ENCODE measurements at places on chromosomes 11 and 22.

DNA sequence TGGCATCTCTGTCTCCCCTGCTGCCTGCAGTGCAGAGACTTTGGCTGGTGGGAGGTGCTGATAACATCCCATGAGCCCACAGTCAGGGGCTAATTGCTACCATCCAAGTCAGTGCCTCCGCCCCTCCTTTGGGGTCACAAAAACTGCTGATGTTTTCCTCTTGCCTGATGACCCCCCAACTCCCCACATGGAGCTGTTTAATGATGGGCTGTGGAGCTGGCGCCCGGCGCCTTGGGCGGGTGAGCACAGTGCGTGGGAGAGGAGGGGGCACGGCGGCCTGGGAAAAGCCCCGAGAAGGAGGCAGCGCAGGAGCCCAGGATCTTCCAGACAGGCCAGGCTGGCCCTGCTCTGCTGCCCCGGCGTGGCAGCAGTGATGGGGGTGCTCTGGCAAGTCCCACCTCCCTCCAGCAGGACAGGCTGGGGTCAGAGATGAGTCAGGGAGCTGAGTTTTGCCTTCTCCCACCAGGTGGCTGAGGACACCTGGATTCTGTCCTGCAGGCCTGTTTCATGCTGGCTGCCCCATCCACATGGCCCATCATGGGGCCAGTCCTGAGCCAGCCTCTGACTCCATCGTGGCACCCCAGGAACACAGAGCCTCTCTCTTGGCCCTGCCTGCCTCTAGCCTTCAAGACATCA lies 43.8 kb downstream of the NECTIN1 start:
- no peak for DNase-seq

DNA sequence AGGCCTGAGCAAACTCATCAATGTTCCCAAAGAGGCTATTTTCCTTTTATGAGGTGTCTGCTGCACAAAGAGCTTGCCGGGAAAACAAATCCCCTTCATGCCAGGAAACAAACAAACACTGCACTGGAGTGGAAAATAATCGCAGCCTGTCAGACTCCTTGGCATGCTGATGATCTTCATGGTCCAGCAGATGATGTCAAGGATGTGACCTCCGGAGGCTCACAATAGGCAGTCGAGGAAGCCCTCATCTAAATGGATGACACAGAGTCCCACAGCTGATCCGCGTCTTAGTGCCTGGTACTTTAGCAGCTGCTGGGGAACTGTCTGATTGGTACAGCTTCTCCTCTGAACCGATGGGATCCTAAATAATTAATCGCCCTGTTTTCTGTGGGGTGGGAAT lies 187.6 kb downstream of the TENM4 start:
- no peak for DNase-seq

DNA sequence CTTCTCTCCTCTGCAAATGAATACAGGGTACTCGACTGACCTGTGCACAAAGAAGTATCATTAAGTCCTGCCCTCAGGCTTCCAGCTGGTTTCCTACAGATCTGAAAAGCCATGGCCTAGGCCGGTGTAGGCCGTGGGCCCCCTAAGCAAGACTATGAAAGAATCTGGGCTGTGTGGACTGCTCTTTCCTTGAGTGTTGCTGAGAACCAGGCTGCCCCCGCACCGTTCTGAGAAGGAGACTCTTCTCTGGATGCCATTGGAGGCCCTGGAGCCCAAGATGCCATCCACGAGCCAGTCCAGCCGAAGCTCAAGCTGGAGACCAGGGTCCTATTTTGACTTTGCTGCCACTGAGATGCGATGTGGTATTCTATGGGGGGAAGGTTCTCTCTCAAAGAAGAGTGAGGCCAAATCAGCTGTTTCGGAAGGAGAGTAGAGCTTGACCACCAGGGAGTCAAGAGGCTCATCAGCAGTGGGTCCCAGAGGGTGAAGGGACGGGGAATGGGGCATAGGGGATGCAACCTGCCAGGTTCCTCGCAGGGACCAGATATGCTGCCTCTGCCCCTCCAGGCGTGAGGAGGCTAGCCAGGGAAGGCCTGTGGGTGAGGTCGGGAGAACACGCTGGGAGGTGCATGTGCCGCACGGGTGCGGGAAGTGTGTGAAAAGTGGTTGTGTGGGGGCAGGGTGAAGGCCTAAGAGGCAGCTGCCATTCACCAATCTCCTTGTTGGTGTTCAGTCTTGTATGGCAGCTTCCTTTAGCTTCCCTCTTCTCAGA lies 96.4 kb upstream of the B3GAT1 start:
- DNase-seq, result no peak

- no peak for DNase-seq
These were observed at the start of gene OVOL1 for GRCh38 chr11:65786786-65787636. TSS of gene OVOL1 (plus strand) at chr11:65787063. CDS start at chr11:65787374, 311 bp downstream.

DNA sequence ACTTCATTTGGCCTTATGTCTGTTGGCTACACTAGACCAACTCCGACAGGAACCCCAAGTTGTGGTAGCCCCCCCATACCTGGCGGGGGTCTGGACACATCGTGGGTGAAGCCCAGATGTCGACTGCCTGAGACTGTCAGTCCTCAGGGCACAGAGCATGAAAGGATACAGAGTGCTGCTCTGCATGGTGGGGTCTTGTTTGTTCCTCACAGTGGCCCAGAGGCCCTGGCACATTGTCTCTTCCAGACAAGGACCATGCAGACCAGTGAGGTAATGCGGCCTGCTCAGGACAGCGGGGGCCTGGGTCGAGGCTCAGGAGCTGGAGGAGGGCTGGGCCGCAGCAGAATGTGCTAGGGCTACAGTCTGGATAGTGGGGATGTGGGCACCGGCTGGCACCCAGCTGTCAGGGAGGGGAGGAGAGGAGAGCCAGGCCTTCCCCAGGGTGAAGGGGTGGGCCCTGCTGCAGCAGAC lies 14.6 kb downstream of the CAPN5 start:
- DNase-seq, result peak; percentile 7

DNA sequence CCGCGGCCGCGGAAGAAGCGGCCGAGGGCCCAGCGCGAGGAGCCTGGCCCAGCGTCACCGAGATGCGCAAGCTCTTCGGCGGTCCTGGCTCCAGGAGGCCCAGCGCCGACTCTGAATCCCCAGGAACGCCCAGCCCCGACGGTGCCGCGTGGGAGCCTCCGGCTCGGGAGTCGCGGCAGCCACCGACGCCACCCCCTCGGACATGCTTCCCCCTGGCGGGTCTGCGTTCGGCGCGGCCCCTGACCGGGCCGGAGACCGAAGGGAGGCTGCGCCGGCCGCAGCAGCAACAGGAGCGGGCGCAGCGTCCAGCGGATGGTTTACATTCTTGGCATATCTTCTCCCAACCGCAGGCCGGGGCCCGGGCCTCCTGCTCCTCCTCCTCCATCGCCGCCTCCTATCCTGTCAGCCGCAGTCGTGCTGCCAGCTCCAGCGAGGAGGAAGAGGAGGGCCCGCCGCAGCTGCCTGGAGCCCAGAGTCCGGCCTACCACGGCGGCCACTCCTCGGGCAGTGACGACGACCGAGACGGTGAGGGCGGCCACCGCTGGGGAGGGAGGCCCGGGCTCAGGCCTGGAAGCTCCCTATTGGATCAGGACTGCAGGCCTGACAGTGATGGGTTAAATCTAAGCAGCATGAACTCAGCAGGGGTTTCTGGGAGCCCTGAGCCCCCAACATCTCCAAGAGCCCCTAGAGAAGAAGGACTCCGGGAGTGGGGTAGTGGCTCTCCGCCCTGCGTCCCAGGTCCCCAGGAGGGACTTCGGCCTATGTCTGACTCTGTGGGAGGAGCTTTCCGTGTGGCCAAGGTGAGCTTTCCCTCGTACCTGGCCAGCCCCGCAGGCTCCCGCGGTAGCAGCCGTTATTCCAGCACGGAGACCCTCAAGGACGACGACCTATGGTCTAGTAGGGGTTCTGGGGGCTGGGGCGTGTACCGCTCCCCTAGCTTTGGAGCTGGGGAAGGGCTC lies 1.2 kb downstream of the ARHGEF17 start:
- peak; percentile 94 for DNase-seq

GRCh38 chr11:100574894-100575769 lies 112.0 kb upstream of the ARHGAP42 start:
- DNase-seq, result no peak

DNA sequence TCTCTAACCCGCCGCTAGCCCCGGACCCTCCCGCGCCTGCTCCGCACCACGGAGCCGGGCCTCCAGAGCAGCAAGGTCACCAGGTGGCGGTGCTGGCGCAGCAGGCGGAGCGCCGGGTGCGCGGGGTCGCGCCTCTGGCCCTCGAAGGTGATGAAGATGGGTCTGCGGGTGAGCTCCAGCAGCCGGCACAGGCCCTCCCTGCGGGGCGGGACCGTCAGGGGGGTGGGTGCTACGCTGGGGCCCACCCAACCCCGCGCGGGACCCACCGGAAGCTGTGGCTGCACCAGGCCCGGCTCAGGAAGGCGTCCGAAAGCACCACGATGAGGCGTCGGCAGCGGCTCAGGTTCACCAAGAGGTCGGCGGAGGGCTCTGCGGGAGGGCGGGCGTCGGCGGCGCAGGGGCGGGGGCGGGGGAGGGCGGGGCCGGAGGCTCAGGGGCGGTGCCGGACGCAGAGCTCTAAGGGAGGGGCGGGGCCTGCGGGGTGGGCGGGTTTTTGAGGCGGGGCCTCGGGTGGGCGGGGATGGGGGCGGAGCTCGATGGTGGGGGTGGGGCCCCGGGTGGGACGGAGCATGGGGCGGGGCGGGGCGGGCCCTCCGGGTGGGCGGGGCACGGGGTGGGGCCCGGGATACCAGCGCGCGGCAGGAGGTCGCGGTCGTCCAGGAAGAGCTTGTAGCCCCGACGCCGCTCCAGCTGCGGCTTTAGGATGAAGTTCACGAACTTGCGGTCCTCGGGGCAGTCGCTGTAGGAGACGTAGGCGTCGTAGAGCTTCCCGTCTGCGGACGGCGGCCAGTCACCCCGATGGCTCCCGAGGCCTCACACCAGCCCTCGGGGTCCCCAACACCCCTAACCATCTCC lies 7.8 kb downstream of the SIGIRR start:
- peak; percentile 81 for DNase-seq

DNA sequence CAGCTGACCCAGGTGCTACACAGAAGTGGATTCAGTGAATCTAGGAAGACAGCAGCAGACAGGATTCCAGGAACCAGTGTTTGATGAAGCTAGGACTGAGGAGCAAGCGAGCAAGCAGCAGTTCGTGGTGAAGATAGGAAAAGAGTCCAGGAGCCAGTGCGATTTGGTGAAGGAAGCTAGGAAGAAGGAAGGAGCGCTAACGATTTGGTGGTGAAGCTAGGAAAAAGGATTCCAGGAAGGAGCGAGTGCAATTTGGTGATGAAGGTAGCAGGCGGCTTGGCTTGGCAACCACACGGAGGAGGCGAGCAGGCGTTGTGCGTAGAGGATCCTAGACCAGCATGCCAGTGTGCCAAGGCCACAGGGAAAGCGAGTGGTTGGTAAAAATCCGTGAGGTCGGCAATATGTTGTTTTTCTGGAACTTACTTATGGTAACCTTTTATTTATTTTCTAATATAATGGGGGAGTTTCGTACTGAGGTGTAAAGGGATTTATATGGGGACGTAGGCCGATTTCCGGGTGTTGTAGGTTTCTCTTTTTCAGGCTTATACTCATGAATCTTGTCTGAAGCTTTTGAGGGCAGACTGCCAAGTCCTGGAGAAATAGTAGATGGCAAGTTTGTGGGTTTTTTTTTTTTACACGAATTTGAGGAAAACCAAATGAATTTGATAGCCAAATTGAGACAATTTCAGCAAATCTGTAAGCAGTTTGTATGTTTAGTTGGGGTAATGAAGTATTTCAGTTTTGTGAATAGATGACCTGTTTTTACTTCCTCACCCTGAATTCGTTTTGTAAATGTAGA lies 1.7 kb downstream of the MALAT1 start:
- DNase-seq, result peak; percentile 58

GRCh38 chr11:92296138-92296515 lies 71.5 kb downstream of the FAT3 start:
- DNase-seq, result no peak

- DNase-seq, result no peak
These were observed 234.5 kb downstream of the METTL15 start for GRCh38 chr11:28342716-28343115.

GRCh38 chr11:63933459-63933858 lies 5.3 kb upstream of the NAA40 start:
- DNase-seq, result no peak

DNA sequence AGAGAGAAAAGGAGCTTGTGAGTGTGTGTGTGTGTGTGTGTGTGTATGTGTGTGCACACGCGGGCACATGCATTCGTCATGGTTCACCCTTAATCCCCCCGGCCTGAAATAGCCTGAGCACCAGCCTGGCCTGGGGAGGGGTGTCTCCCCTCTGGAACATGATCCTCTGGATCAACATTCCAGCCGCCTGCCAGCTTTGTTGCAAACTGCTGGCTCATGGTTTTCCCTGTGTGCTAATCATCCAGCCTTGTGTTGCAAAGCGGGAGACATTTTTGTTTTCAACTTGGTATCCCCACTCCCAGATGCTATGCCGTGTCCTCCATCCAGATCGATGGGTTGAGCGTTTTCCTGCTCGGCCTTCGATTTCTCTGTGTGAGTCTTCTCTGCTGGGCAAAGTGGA lies 94.3 kb downstream of the FEZ1 start:
- peak; percentile 71 for DNase-seq

GRCh38 chr11:13595166-13595565 lies 73.3 kb upstream of the FAR1 start:
- no peak for DNase-seq

GRCh38 chr11:127825183-127825582 lies 762.2 kb downstream of the ETS1 start:
- no peak for DNase-seq

DNA sequence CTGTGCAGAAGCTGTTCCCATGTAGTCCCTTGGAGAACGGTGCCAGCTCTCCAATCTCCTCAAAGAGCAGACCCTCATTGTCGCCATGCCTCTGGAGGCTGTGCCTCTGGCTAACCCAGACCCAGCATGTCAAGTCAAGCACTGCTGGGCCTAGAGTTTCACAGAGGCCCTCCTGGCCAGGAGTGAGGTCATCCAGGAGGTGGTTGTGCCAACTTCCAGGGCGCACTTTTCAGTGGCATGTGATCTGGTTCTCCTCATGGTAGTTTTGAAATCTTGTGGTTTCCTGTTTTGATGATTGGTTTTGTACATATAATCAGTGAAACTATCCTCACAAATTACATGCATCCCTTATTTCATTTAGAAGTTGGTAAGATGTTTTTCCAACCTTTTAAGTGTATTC lies 78.9 kb downstream of the PPFIBP2 start:
- DNase-seq, result no peak

GRCh38 chr22:36003972-36004674 lies 24.5 kb downstream of the RBFOX2 start:
- no peak for DNase-seq

DNA sequence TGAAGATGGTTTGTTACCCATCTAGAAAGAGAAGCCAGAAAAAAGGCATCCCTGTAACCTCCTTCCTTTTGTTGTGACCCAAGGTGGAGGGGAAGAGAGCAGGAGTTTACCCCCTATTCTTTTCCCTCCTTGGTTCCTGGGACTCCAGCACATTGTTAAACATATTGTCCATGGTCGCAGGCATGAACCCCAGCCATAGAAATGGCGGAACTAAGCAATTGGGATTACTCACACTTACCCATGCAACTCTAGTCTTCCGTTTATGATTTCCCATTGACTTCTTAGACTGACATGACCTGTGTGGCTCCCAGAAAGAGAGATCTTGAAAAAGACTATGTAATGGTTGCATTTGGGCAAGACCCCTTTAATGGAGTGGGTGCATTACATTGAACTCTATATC lies 45.4 kb downstream of the OR4C46 start:
- DNase-seq, result no peak

- no peak for DNase-seq
These were observed 15.9 kb upstream of the MUC6 start for GRCh38 chr11:1052133-1053011.

All from left hindlimb (tissue), 1 donor.